Activated naive CD4-positive, alpha-beta T cell treated with anti-CD3 and anti-CD28 coated beads, Interleukin-2, amount 50 U/mL, for 16 hours (primary cell): ENCODE measurements at places on chromosomes 2 and 18.
A peak's percentile ranks its signal among the peaks of the same experiment; 100 is the strongest.

GRCh38 chr2:45083175-45083574 lies 73.9 kb upstream of the SIX2 start:
- no peak for DNase-seq

DNA sequence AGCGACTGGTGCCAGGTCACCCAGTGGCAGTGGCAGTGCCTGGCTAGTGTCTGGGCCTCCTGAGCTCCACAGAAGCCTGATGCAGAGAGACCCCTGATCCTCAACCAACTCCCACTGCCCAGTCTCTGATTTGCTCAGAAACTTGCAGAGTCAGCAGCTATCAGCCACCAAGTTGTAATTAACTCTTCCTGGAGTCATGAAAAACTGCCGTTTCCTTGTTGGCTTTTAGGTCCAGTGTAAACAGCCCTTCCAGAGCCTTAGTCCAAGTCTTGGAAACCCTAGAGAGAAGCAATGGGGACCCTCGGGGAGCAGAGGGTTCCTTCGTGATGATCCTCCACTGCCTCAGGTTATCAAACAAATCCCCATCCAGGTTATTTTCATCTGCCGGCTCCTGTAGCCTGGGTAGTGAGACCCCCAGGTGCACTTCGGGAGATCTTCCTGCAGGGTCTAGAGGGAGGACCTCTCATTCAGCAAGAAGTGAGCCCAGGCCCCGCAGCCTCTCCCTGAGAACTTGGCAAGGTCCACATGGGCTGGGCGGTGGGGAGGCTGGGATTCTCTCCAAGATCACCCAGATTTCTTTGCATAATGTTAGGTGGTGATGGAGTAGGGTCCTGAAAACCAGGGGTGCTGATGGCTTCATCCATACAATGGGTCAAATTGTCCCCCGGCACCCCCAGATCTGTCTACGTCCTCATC lies 137.7 kb upstream of the HDAC4 start:
- no peak for DNase-seq

- no peak for DNase-seq
These were observed 55.9 kb downstream of the ACVR1C start for GRCh38 chr2:157572725-157573124.

GRCh38 chr2:111994042-111994441 lies 61.0 kb upstream of the TMEM87B start:
- no peak for DNase-seq

- no peak for DNase-seq
These were observed 43.2 kb upstream of the ORC2 start for GRCh38 chr2:201006704-201007103.

- peak; percentile 6 for DNase-seq
These were observed 79.5 kb upstream of the CTDP1 start for GRCh38 chr18:79600141-79600540.

- DNase-seq, result no peak
These were observed 16.5 kb downstream of the SEPTIN10 start for GRCh38 chr2:109597283-109597682.

DNA sequence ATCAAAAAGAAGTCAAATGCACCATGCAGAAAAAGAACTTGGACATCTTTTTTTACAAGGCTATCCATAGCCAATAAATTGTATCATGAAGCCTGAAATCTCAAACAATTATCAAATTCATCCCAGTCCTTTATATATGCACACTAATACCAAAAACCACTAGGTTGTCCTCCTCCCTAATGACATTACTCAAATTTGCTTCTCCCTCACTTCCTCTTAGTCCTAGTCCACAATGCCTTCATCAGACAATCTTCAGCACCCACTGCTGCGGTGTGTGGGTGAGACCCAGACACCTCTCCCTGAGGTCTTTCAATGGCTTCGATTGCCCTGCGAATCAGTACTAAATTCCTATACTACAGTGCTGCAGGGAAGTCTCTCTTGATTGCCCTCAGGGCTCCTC lies 58.1 kb downstream of the CLASP1 start:
- DNase-seq, result no peak

DNA sequence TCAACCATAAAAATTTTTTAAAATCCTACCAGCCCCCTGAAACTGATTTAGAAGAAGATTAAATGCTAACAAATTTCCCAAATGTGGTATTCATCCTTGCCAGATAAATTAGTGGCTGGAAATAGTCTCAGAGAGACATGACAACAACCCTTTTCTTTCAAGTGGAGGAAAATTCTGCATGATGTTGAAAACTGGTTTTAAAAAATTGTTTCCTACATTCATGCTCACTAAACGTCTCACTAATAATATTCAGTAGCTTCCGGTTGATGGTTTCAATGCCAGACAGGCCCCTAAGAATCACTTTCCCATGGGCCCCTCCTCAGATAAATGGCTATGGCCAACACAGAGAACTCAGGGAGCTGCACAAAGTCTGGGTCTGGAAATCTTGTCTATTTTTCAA lies 43.2 kb downstream of the NCKAP5 start:
- no peak for DNase-seq

GRCh38 chr18:63162271-63163014 lies 157.1 kb downstream of the BCL2 start:
- peak; percentile 27 for DNase-seq

GRCh38 chr2:24403168-24403831 lies 43.0 kb upstream of the ITSN2 start:
- DNase-seq, result no peak

DNA sequence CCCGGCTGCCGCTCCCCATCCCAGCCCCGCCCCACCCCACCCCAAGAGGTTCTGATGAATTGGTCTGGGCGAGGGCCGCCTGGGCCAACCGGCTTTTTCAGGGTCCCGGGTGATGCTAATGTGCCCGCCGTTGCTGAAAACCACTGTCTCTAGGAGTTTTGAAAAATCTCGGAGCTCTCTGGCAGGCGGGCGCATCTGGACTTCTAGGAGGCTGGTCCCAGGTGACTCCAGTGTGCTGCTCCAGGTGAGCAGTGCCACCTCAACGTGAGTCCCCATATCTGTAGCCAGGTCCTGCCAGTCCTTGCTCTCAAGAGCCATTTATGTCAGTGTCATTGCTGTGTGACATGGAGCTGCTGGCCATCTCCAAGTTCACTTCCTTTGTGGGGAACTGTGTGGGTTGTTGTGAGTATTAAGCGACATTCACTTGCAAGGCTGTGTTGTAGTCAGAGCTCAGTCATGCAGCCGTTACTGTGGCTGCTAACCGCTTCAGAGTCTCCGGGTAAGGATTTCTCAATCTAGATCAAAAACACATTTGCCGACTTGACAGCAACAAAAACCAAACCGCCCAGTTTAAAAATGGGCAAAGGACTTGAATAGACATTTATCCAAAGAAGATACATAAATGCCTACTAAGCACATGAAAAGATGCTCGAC lies at the start of gene RFX8:
TSS of gene RFX8 (minus strand) at position 382 of the 654 bp plus-strand sequence. CDS start 8,264 bp downstream, outside the sequence.
- peak; percentile 54 for DNase-seq

DNA sequence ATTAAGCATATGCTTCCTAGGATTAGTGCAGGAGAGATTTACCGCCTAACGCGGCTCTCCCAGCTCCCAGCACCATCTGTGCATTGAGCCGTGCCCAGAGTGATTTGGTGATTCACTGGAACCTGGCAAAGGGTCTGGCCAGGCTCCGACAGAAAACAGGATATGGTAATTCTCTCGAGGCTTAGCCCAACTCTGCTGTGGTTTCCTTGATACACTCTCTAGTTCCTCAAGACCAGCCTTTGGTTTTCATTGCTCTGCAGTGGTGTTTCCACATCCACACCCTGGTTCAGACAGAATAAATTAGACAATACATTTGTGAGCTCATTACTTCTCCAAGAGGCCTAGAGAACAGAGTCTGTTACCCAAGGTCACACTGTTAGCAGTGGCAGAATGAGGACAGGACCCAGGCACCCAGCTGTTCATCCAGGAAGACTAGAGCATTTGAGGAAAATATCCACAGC lies 23.0 kb upstream of the SMAD2 start:
- DNase-seq, result no peak

DNA sequence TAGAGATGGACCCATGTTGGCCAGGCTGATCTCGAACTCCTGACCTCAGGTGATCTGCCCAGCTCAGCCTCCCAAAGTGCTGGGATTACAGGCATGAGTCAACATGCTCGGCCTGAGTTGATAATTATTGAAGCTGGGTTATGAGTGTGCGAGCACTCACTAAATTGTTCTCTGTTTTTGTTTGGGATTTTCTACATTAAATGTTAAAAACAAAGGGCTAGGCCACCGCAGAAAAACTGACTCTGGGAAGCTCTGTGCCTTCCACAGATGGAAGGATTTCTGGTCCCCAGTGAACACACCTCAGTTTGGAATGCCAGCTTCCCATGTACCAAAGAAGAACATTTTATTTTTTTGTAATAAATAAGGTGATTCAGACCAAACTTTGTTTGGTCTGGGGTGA lies 83.0 kb downstream of the XRCC5 start:
- no peak for DNase-seq

DNA sequence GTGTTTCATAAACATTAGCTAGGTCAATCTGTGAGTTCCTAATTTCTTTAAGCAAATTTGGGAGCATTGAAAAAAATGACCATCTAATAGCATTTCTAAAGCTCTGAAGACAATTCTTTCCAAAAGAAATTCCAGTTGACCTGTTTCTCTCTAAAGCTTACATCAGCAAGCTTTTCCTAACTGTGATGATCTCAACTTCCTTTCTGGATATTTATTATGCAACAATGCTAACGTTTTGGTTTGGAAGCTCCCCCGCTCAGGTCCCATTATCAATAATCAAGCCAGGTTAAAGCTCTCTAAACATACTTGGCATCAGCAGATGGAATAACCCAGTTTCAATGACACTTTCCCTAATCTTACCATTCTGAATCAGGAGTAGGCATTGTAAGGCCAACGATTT lies 196.3 kb upstream of the TANK start:
- DNase-seq, result no peak

DNA sequence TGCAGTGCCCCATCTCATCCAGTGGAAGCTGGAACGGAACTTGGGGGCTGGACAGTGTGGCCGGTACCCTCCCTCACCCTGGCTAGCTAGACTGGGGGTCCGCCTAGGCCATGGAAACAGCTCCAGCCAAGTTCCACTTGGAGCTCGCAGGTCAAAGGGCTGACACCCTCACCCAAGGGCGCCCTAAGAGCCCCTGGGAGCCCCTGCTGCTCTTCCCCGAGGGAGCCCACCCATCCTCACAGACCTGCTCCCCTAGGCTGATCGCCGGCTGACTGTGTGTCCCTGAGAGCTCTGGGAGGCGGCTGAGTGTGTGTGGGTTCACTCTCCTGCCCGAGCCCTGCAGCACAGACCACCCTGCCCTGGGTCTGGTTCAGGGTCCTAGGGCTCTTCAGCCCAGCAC lies 118.2 kb upstream of the OTOS start:
- DNase-seq, result no peak

- DNase-seq, result no peak
These were observed 3.5 kb upstream of the PPP1CB start for GRCh38 chr2:28748176-28748575.

- DNase-seq, result no peak
These were observed 49.2 kb upstream of the NEMP2 start for GRCh38 chr2:190583507-190584337.

GRCh38 chr2:128619471-128620325 lies 301.0 kb upstream of the HS6ST1 start:
- DNase-seq, result no peak

DNA sequence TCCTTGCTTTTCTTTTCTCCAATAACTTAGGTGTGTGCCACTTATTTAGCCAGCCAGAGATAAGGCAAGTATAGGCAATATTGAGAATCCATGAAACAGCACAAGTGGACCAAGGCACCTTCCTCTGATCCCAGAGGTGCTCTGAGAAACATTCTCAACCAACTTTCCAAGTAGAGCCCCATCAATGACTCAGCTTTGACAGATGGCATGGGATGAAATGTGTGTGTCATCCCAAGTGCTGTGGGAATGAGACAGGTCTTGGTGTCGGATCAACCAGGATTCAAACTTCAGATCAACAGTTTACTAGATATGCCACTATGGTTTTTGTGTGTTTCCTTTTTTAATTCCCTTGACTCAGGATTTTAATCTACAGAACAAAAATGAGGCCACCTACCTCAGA lies 164.0 kb downstream of the GRB14 start:
- no peak for DNase-seq
